Myocyte (in vitro differentiated cells): ENCODE measurements at places on chromosomes 3 and 15. TPM values are rescaled to one million over a fixed set of nuclear protein-coding genes. Genes with fewer than 3 reads are reported as not detected.

- no peak for DNase-seq
Measured at GRCh38 chr3:128382221-128382807, 84.4 kb downstream of the DNAJB8 start.

DNA sequence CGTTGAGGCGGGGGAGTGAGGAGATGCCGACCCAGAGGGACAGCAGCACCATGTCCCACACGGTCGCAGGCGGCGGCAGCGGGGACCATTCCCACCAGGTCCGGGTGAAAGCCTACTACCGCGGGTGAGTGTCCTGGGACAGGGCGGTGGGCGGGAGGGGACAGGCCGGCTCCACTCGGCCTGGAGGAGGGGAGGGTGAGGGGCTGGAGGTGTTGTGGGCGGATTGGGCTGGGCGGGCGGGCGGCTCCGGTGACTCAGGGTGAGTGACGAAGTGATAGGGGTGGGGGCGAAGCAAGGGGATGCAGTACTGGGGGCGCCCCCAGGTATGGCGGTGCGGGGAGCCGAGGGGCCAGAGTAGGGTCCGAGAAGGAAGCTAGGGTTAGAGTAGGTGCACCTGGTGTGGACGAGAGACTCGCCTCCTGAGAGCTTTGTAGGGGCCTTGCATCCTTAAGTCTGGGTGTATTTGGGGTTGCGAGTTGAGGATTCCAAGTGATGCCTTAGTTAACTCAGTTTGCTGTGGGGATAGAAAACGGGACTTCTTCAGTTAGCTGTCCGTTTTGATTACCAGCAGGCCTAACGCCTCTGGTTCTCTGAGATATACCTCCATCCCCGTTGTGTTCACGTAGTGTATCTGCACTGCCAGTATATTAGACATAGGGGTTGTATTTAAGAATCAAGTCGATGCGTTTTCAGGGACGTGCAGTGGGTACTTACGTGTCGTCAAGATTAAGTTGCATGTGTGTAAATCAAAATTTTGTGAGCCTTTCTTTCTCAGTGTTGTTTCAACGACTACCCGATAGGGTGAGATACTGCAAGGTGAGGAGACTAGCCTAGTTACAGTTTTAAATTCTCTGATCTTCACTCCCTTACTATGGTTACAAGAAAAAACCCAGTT is 670 bp downstream of the PRKCI start:
- DNase-seq = peak; percentile 26

- no peak for DNase-seq
Measured at GRCh38 chr3:32428092-32429068, 36.7 kb downstream of the CMTM7 start.

The MAGI1 gene
- total RNA-seq = 10.6 and 14.5 TPM in 2 replicates

GRCh38 chr3:141452045-141452444 is 34.8 kb upstream of the RASA2 start:
- DNase-seq = peak; percentile 68

DNA sequence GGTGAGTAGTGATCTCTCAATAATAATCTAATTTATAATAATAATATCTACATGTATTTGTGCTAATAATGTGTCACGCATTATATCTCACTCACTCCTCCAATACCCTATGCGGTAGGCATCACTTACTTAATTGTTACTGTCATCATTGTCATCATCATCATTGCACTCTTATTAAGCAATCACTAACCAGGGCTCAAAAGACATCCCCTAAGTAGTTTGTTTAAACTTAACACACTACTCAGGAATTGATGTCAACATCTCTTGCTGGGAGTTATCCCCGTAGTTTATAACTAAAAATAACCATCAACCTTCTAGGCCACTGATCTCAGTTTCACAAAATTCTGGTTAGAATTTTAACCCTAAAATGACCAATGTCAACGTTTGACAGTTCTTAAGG is 56.8 kb upstream of the ICE2 start:
- DNase-seq = no peak

DNA sequence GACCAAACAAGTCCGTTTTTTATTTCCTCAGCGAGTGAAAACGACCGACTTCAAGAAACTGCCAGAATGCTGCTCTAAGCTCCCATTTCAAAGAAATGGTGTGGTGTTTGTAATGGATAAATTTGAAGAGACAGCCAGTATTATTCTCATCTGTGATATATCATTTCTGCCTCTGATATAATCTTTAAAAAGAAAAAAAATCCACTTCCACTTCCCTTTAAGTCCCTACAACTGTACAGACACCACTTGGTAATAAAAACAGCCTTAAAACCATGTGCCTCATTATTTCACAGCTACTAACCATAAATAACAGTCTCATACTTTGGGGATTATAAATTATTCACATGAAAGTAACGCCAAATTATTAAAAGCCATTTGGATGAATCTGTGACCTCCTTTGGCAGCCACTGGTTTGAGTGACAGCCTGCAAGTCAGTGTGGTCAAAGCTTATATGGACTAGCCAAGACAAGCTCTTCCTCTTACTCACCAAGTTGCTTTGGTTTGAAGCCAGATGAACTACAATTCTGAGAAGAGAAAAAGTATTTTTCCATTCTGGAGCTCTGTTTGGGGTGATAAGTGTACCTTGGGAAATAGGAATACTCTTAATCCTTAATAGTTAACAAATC is 168.0 kb downstream of the SHOX2 start:
- peak; percentile 38 for DNase-seq

GRCh38 chr3:194043516-194043915 is 92.4 kb upstream of the HES1 start:
- DNase-seq = peak; percentile 70

The BSN gene
- 0.31 and 0.45 TPM in 2 replicates for total RNA-seq

The CATSPER2 gene
- total RNA-seq = 0.16 and 0.62 TPM in 2 replicates

GRCh38 chr3:88248658-88249057 is 98.9 kb downstream of the C3orf38 start:
- no peak for DNase-seq

DNA sequence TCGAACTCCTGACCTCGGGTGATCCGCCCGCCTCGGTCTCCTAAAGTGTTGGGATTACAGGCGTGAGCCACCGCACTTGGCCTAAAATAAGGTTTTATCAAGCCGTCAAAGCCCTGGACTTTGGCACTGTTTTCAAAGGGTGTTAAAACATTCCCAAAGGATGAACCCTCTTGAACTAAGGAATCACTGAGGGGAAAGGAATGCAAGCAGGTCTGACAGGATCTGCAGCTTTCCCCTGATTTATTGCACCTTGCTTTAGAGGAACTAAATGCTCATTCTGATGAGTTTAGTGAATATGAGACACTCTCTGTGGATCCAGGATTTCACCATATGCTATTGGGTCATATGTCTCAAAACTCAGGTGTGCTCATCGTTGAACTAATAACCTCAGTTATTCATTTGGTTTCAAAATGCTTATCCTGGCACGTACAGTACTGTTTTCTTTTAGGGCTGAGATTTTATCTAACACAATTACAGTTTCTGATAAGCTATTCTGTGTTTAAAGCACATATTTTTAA is 63.0 kb upstream of the TSC22D2 start:
- no peak for DNase-seq

The RABL3 gene
- 15.3 and 16.8 TPM in 2 replicates for total RNA-seq

GRCh38 chr3:126679318-126679751 is 24.4 kb upstream of the TXNRD3 start:
- peak; percentile 84 for DNase-seq

The GOLGA8Q gene
- 0.48 and 0.52 TPM in 2 replicates for total RNA-seq

The PRSS50 gene
- total RNA-seq = 0.45 and 0.68 TPM in 2 replicates

DNA sequence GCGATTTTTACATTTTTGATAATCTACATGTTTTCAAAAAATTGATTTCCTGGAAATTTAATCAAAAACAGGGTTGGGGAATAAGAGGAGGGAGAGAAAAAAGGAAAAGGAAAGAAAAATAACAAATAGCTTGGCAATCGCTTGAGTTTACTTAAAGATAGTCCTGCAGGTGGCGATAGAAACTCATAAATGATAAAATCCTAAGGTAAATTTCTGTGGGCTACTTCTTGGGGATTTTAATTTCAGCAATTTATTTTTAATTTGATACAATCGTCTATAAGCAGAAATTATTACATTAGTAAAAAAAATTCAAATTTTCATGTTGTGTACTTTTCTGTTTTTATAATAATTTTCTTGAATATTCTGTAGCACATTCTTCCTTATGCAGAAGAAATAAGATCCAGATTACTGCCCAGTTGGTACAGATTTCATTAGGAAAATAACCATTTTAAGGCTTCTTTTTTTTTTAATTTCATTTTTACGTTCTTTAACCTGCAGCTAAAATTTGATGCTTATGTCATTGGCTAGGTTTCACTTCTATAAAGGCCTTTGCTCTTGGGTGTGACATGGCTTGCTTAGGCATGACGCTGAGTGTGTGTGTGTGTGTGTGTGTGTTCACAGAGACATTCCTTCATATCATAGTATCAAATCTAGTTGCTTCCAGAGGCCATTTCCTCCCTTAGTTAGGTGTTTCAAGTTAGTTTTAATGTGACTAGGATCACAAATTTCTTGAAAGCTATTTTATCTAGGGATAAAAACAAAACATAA is 181.8 kb downstream of the MCTP2 start:
- no peak for DNase-seq

The MCTP2 gene
- not detected in 2 replicates for total RNA-seq

The CPEB1 gene
- total RNA-seq = 2.6 and 3.7 TPM in 2 replicates

- no peak for DNase-seq
Measured at GRCh38 chr3:37991109-37991508, 523 bp downstream of the VILL start.

DNA sequence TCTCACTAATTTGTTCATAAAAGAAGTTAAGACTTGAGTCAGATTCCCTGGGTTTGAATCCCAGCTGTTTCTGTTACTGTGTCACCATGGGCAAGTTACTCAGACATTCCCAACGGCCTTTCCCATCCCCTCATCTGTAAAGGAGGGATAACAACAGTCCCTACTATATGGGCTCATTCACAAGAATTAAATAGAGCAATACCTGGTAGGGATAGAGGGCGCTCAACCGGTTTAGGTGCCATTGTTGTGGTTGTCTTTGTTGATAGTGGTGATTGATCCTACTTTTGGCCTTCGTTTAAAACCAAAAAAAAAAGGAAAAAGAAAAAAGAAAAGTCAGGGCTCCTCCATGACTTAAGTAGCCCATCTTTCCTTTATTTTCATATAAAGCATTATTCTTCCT is 563.1 kb downstream of the GRM7 start:
- no peak for DNase-seq

GRCh38 chr3:78314327-78314726 is 1274.4 kb downstream of the ROBO2 start:
- DNase-seq = no peak

DNA sequence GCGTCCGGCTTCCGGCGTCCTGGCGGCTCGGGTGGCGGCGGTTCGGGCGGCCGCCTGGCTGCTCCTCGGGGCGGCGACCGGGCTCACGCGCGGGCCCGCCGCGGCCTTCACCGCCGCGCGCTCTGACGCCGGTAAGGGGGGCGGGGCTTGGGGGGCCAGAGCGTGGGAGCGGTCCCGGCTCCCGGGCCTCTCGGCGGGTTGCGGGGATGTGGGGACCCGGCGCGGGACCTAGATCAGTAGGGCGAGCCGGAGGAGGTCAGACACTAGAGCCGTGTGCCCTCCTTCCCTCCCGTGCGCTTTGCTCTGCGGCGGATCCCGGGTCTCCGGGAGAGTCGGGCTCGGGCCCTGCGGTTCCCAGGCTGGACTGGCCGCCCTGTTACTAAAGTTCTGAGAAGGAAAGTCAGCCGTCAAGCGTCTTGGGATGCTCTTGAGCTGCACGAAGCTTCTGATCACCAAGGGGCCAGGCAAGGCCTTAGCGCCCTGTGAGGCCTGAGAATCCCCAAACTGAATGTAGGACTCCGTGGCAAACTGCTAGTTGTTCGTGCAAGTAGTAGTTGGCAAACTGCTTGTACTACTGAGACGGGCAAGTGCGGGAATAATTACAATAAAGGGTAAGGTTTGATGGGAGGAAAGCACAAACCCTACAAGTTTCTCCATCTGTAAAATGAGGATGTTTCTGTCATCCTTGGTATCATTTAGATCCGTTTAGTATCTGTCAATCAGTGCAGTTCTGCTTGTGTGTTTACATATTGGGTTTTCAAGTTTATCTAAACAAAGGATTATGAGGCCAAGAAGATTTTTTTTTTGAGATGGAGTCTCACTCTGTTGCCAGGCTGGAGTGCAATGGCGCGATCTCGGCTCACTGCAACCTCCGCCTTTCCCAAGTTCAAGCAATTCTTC is 587 bp downstream of the PIGX start:
- peak; percentile 75 for DNase-seq

DNA sequence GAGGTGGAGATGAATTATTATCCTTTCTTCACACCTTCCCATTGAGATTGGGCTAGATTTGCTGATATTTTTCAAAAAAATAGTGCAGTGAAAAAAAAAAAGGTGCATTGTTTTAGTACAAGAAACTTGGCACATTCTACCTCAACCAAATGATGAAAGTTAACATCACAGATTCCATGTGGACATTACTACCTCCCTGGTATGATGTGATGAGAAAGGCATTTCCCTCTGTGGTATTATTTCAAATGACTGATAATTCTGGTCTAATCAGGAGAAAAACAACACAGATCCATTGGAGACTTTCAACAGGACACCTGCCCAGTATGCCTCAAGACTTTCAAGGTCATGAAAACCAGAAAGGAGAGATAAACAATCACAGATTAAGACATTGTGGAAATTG is 313.4 kb downstream of the BCHE start:
- no peak for DNase-seq

GRCh38 chr3:23991683-23992628 is 46.9 kb downstream of the NR1D2 start:
- peak; percentile 43 for DNase-seq

The TLR9 gene
- total RNA-seq = 0.05 TPM in 1 of 2 replicates, not detected in the other

GRCh38 chr15:34301058-34301457 is 36.5 kb downstream of the SLC12A6 start:
- DNase-seq = no peak

The MTHFS gene
- total RNA-seq = 15.0 and 15.7 TPM in 2 replicates

- no peak for DNase-seq
Measured at GRCh38 chr3:61691466-61691865, 130.1 kb downstream of the PTPRG start.

The PLAAT1 gene
- not detected in 2 replicates for total RNA-seq
